ENCODE measurements at places on chromosomes 2 and 18.

DNA sequence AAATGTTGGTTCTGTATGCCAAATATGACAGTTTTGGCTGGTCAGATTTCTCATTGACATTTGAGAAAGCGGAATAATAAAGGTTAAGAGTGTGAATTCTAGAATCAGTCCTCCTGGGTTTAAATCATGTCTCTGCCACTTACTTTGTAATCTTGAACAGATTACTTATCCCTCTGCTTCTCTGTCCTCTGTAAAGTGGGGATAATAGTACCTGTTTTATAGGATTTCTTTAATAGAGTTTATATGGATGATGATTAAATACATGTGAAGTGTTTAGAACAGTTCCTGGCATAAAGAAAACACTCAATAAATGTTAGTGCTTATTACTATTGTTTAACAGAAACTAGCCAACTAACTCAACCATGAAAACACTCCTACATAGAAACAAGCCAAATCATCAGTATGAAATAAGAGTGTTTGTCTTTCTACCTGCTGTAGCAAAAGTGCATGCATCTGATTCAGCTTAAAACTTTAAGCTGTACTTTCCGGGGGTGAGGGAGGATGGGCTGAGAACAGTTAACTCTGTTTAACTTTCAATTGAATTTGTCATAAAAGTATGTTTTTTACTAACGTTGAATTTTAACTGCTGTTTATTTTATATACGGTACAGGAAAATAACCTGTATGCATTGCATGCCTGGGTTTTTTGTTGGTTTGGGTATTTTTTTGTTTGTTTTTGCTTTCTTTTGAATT, 6.8 kb downstream of the HTR2B start:
- DNase-seq = no peak

- DNase-seq = peak; percentile 56
These were observed 70.5 kb upstream of the PPP1CB start for GRCh38 chr2:28681158-28681571.

- no peak for DNase-seq
These were observed 40.5 kb upstream of the REL start for GRCh38 chr2:60840880-60841279.

DNA sequence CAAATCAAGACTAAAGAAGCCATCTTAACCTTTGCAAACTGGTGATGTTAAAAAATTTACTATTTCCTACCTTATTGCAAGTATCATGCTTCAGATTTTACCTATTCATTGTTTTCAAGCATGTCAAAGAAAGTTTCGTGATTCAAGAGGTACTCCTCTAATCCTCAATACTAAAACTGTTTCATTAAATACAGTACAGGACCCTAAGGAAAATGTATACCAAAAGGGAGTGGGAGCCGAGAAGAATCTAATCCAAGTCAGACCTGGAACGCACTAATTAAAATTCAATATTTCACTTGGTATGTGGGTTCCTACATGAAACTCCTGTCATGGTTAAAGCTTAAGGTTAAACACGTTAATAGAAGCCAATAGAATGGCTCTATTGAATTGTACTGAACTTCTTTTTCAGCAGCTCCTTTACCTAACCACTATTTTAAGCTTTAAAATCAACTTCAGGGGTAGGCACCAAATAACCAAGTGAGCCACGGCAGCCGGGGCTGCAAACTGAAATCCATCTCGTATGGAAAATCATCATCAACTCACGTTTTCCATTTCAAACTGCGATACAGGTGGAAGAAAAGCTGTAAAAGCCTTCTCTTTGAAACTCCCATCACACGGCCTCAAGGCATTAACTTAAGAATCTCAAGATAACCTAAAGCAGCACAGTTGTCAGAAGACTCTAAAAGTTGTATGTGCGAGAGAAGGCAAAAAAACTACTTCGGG, 188.8 kb downstream of the ZEB2 start:
- DNase-seq = no peak

DNA sequence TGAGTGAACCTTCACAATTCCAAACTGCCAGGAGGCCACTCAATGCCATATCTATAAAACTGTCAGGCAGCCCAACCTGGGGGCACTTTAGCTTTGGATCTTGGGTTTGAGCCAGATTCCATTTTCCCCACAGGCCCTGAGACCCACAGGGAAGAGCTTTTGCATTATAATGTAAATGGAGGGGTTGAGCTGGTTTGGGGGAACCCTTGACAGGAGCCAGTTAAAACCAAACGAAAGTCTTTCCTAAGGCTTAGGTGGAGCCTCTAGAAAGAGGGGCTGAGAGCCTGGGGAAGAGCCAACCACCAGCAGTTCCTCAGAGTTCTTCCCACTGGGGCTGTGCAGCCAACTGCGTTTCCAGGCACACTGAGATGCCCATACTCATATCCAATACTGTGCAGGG, 42.7 kb downstream of the BCL11A start:
- DNase-seq = no peak

- DNase-seq = no peak
These were observed 1.6 kb upstream of the RTP5 start for GRCh38 chr2:241867776-241868420.

- DNase-seq = no peak
These were observed 70.3 kb downstream of the ARL4C start for GRCh38 chr2:234426616-234427015.

- DNase-seq = no peak
These were observed 6.4 kb downstream of the ZEB2 start for GRCh38 chr2:144513388-144514101.

- DNase-seq = no peak
These were observed 4.0 kb upstream of the RND3 start for GRCh38 chr2:150491430-150491829.

GRCh38 chr2:160679686-160680085, 186.1 kb upstream of the RBMS1 start:
- no peak for DNase-seq

- DNase-seq = no peak
These were observed 236.0 kb downstream of the DOK6 start for GRCh38 chr18:69636529-69637301.

- DNase-seq = no peak
These were observed 547.5 kb upstream of the TNP1 start for GRCh38 chr2:217407362-217407761.

GRCh38 chr2:96869281-96869821, 529 bp downstream of the SEMA4C start:
- DNase-seq = no peak

DNA sequence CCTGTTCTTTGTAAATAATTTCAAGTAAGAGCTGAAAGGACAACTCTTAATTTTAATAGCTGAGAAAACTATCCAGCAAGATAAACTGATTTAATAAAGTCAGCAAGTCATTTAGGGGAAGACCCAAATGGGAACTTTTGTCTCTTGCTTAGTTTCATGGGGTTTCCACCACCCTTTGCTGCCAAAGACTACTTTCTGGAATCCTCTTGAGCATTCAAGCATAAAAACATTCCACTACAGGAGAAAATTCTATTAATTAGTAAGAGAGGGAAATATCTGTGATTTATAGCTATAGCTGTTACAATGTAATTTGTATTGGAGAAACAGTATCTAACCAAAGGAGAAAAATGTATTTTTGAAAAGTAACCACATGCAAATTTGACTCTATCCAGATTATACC, 20.6 kb downstream of the EFEMP1 start:
- no peak for DNase-seq

- no peak for DNase-seq
These were observed 134.7 kb upstream of the CDH20 start for GRCh38 chr18:61198486-61198885.

DNA sequence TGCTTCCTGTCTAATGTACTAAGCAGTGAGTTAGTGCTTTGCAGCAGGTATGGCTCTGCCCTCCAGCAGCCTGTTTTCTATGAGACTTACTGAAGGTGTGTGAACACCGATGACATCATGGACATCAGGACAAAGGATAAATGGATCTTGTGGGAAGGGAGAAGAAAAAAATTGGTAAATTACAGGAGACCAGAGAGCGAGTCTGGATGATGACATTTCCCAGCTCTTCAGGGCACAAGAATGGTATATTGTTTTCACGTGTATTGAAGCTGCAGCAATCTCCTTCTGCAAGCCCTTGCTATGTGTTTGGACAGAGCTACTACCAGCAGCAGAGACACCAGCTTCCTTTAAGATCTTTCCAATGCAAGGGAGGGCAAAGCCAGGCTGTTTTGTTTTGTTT, 47.2 kb downstream of the DCC start:
- DNase-seq = no peak

DNA sequence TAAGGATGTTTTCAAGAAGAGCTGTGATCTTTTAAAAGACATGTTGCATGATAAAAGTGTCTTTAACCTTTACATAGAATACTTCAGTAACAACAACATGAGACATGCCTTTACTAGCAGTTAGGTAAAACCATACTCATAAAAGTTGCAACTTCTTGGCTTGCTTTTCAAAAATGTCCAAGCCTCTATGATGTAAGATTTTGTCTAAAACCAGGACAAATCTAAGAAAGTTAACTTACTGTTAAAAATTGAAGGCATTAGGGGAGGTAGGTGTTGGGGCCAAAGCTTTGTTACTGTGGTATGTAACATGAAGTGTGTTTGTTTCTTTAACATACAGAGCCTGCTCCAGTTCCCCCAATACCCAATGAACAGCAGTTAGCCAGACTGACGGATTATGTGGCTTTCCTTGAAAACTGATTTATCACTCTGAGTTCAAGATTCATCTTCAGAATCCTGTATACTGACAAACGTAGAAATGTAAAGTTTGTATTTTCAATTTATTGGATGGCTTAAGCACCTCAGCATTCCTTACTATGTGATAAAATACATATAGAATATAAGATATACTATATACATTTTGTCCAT, 11.7 kb downstream of the COPS8 start:
- no peak for DNase-seq

DNA sequence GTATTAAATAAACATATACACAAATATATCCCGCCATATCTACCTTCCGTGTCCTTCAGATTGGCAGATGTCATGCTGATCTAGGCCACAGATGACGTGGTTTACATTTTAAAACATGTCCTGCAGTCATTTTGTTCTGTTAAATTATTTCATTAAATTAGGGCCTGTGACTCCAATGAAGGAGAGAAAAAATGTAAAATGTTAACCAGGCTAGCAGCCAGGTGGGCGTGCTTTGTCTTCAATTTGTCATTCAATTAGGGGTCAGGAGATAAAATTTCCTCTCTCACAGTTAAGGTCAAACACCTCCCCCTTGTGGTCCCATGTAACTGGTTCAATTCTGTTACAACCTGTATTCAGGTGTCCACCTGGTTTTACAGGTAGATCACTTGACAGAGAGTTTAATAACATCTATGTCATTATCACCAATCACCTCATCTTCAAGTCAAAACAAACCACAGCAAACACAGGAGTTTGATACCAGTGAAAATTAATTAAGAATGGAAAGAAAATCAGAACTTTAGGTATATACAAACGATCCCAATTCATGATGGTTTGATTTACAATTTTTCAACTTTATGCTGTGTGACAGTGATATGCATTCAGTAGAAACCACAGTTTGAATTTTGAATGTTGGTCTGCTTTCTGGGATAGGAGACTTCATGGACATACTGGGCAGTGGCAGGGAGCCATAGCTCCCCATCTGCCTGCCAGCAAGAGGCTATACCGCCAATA, 339.4 kb downstream of the CMPK2 start:
- DNase-seq = no peak

DNA sequence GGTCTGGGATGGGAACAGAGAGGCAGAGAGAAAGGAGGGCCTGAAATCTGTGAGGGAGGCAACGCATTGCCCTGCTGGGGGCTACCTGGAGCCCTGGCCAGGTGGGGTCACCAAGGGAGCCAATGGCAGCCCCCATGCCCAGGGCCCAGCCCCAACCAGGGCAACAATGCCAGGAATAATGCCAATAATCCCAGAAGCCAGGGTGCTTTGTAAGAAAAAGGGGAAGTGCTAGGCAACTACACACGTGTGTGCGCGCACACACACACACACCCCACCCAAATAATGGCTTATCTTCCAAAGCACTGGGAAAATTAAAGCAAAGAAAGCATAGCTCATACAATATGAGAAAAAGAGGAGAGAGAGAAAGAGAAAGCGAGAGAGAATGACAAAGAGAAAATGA, 7.0 kb upstream of the CLEC4F start:
- DNase-seq = no peak

DNA sequence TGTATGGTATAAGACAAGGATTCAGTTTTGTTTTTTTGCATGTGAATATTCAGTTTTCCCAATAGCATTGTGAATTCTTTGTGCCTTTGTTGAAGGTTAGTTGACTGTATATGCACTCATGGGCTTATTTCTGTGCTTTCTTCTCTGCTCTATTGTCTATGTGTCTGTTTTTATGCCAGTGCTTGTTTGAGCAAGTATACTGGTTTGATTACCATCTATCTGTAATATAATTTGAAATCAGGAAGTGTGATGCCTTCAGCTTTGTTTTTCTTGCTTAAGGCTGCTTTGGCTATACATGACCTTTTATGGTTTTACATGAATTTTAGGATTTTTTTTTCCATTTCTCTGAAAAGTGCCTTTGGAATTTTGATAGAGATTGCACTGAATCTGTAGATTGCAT, 23.5 kb downstream of the COLEC11 start:
- no peak for DNase-seq

- DNase-seq = no peak
These were observed 270.4 kb downstream of the FIGN start for GRCh38 chr2:163465440-163465839.

Measured in activated T-helper 9 cell treated with anti-CD3 and anti-CD28 coated beads, Interleukin-2, amount 50 U/mL, for 16 hours (primary cell).